Gastrocnemius medialis (tissue), 4 donors: ENCODE measurements at places on chromosomes 1 and 21. TPM values are rescaled to one million over a fixed set of nuclear protein-coding genes. Genes with fewer than 3 reads are reported as not detected.

Gene ERICH3
- not detected for total RNA-seq

Gene INAVA
- not detected for total RNA-seq

Gene HSD3B2
- not detected for total RNA-seq

GRCh38 chr1:159177272-159177907, 6.0 kb downstream of the CADM3 start:
- peaks cover 5% of the 10 kb centered on the region for H3K27me3 ChIP-seq
- H3K27ac ChIP-seq: no peak overlapping the region
- H3K4me3 ChIP-seq: no peak overlapping the region
- H3K4me1 ChIP-seq: no peaks in the 10 kb centered on the region

GRCh38 chr1:207867136-207868109, 43.5 kb downstream of the CD34 start:
- no peaks in the 10 kb centered on the region for H3K36me3 ChIP-seq
- H3K27ac ChIP-seq: peak overlapping the region; percentile 89
- H3K4me3 ChIP-seq: peak overlapping the region; percentile 66
- no peaks in the 10 kb centered on the region for H3K27me3 ChIP-seq
